NAMALWA (cell line): ENCODE measurements at places on chromosomes 2 and 18.
A peak's percentile ranks its signal among the peaks of the same experiment; 100 is the strongest.

DNA sequence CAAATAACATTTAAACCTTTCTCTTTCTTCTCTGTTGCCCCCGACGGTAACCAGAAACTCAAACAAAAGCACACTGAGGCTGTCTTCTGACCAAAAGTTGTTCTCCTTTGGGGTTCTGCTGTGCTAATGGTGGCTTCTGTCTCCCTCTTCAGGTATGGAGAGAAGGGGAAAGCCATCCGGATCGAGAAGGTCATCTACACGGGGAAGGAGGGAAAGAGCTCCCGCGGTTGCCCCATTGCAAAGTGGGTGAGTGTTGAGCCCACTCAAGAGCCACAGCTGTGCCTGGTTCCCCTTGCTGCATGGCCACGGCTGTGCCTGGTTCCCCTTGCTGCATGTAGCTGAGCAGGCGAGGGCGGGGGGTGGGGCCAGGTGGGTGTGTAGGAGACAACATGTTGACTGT is 67.4 kb downstream of the BOLA3 start:
- DNase-seq = no peak

GRCh38 chr2:220646424-220646823 is 925.7 kb downstream of the EPHA4 start:
- peak; percentile 5 for DNase-seq

GRCh38 chr2:27681841-27682240 is 18.2 kb downstream of the SLC4A1AP start:
- no peak for DNase-seq

- no peak for DNase-seq
Observed at GRCh38 chr2:202311823-202312388, 46.3 kb downstream of the NOP58 start.

GRCh38 chr2:11065833-11066485 is 89.3 kb upstream of the SLC66A3 start:
- no peak for DNase-seq

- DNase-seq = no peak
Observed at GRCh38 chr18:31225668-31226067, 63.0 kb upstream of the DSC1 start.

DNA sequence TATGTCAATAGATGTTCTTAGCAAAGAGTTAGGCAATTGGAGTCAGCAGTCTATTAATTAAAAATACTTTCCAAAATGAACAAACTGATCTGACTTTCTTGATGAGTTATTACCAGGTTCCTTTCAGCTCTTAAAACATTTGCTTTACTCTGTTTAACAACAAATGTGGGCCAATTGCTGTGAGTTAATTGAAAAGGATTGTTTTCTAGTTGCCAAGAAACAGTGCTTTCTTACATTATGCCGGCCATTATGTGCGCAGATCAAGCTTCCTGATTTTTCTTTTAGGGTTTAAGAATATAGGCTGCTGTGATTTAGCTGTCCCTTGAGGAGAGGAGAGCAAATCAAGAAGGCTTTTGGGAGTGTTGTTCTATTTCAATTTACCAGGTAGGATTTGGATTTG is 50.5 kb upstream of the ITPRID2 start:
- DNase-seq = no peak

DNA sequence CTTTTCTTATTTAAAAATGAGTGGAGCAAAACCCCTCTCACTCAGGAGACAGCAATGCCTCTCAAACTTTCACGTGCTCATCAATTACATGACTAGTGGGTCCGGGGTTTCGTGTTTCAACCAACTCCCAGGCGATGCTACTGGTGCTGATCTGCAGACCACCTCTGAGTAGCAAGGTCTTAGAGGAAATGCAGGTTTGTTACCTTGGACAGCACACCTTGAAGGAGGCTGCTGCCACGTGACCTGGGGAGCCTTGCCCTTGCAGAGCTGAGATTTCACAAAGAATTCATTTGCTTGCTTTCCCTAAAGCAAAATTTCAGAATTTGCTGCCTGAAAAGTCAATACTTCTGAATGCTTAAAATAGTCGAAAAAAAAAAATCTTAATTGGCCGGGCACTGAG is 32.4 kb downstream of the SMIM21 start:
- DNase-seq = no peak

DNA sequence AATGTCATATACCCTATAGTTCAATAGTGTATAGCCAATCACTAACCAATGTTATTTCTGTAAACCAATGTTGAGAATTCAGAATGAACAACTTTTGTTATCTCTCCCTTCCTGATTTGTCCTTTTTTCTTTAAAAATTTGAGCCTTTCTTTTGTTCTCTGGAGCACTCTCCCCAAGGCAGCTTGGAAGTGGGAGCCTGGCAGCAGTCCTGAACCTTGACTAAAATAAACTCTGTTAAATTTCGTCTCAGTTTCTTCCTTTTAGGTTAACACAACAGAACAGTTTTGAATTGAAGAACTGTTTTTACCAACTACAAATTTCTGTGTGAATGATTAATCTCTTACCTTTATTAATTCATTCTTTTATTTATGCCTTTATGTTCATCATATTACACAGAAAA is 35.9 kb downstream of the CD302 start:
- no peak for DNase-seq

GRCh38 chr2:64675860-64676259 is 22.1 kb upstream of the SERTAD2 start:
- no peak for DNase-seq

DNA sequence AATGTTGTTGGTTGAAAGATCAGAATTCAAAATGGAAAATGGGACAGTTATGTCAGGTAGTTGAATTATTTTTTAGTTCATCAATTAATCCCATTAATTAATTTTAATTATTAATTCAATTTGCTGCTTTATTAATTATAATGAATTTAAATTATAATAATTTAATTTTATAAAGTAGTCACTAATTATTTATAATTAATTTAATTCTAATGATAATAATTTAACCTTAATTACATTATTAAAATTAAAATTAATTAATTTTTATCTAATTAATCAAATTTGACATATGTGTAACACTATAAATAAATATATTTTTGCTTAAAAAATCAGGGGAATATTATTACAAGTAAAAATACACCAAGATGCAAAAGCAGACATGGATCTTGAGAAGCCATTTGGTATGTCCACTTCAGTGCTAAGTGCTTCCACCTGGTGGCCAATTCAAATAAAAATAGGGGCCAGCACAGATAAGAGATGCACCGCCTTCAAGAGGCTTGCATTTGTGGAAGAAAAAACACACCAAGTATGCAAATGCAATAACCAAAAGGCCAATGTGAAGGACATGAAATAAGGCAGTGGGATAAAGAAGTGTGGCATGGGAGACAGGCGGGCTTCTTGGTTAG is 73.2 kb downstream of the MBP start:
- peak; percentile 85 for DNase-seq

GRCh38 chr18:23503963-23504344 is 643 bp downstream of the RMC1 start:
- peak; percentile 24 for DNase-seq

DNA sequence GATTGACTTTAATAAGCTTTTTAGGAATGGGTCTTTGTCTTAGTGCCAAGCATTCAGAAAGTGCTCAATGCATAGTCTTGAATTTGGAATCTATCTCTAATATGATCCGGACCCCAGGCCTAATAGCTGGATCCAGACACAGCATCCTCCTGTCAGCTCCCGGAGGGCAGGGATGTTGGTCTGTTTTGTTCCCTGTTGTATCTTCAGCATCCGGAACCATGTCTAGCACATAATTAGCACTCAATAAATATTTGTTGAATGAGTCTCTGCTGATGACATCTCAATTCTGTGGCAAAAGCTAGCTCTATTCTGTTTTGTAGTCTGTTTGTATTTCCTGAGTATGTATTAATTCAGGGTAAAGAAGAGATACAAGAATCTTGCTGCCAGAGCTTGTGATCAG is 169.1 kb downstream of the DCDC2C start:
- no peak for DNase-seq

DNA sequence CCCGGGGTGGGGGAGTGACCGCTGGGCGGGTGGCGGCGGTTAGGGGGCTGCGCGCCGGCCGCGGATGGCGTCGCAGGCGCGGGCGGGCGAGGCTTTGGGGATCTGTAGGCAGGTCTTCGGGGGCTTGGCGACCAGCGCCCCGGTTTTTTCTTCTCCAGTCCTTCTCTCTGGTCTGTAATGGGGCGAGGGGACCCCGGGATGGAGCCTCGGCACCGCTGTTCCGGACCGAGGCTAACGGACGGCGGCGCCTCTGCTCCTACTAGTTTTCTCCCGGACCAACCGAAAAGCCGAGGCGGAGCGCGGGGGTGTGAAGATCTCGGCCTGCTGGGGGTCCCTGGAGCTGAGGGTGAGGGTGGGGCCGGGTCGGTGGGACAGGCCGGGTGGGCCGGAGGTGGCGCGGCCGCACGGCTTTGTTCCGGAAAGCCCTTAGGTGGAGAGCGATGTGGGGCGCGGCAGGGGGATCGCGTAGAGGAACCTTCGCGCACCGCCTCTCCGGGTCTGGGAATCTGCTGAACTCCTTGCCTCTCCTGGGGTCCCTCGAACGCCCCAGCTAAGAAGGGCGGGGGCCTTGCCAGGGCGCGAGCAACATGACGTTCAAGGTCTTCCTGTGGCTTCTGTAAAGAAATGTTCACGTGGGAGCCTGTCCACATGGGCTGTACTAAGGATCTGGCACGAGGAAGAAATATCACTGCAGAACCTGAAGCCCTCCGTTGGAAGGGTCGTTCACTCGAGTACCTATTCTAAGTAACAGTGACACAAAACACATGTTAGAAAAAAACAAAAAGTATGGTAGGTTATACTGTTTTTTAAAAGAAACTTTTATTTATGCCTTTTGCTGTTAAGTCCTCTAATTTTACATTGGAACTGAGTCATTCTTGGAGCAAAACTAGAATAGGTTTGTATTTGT is 861 bp downstream of the SLC39A10 start:
- peak; percentile 88 for DNase-seq
